ENCODE measurements at places on chromosomes 1 and 21. TPM values are rescaled to one million over a fixed set of nuclear protein-coding genes. Genes with fewer than 3 reads are reported as not detected.

The CFHR3 gene
- total RNA-seq: not detected

The SASS6 gene
- total RNA-seq: 8.2 TPM

DNA sequence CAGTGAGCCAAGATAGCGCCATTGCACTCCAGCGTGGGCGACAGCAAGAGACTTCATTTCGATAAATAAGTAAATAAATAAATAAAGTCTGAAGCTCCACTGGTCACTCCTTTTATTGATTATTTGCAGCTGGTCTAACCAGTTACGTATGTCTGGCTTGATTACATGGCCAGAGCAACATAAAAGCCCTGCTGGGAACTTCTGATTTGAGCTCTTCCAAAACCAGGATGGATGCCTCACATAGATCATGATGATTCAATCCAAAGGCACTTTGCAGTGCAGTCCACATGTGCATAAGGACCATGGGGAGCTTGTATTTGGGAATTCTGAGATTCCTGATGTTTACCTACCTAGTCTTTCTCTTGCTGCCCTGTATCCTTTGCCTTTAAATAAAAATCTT, 24.0 kb downstream of the NSUN4 start:
- peaks cover 32% of the 10 kb centered on the region for H3K36me3 ChIP-seq
- no peaks in the 10 kb centered on the region for H3K27me3 ChIP-seq
- H3K27ac ChIP-seq: no peak overlapping the region
- H3K4me1 ChIP-seq: peaks cover 2% of the 10 kb centered on the region
- DNase-seq: no peak
- no peak overlapping the region for H3K4me3 ChIP-seq

GRCh38 chr1:206809504-206810084, 37.3 kb upstream of the IL10 start:
- peaks cover 2% of the 10 kb centered on the region for H3K36me3 ChIP-seq
- H3K27ac ChIP-seq: no peak overlapping the region
- H3K4me1 ChIP-seq: peaks cover 36% of the 10 kb centered on the region
- H3K4me3 ChIP-seq: no peak overlapping the region

- H3K36me3 ChIP-seq: no peaks in the 10 kb centered on the region
- no peak for DNase-seq
- no peak overlapping the region for H3K4me3 ChIP-seq
- H3K4me1 ChIP-seq: peaks cover 2% of the 10 kb centered on the region
- peaks cover 9% of the 10 kb centered on the region for H3K27me3 ChIP-seq
These were observed 5.9 kb downstream of the PHLDA3 start for GRCh38 chr1:201463071-201463552.

DNA sequence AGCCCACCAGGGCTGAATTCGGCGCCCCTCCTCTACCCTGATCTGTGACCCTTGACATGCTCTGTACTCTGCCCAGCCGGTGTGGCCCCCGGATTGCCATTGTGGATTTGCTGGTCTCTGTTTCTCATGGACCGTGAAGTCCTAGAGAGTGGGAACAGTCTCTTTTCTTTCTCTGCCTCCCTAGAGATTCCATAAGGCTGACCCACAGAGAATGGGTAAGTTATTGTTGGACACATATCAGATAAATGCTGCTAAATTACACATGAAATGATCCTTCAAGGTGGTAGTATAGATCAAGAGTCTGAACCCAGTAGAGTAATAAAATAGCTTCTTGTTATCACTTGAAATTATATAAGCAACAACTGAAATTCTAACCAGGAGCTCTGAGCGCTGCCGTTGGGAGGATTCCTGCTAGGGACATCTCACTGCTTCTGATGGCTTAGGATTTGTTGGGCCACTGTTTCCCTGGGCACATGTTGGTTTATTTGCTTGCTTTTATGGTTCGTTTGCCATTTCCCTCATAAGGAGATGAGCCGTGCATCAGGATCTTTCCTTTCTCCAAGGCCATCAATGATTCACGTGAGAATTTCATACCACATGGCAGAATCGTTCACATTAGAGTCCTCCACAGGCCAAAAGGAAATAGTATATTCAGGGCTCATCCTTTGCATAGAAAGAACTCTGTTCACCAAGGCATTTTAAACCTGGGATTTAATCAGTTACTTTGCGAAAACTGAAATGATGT, 111.9 kb downstream of the ZBTB18 start:
- no peaks in the 10 kb centered on the region for H3K27me3 ChIP-seq
- no peak overlapping the region for H3K27ac ChIP-seq
- no peaks in the 10 kb centered on the region for H3K4me1 ChIP-seq
- no peak overlapping the region for H3K4me3 ChIP-seq
- no peak for DNase-seq
